ENCODE measurements at places on chromosomes 16 and 17.

DNA sequence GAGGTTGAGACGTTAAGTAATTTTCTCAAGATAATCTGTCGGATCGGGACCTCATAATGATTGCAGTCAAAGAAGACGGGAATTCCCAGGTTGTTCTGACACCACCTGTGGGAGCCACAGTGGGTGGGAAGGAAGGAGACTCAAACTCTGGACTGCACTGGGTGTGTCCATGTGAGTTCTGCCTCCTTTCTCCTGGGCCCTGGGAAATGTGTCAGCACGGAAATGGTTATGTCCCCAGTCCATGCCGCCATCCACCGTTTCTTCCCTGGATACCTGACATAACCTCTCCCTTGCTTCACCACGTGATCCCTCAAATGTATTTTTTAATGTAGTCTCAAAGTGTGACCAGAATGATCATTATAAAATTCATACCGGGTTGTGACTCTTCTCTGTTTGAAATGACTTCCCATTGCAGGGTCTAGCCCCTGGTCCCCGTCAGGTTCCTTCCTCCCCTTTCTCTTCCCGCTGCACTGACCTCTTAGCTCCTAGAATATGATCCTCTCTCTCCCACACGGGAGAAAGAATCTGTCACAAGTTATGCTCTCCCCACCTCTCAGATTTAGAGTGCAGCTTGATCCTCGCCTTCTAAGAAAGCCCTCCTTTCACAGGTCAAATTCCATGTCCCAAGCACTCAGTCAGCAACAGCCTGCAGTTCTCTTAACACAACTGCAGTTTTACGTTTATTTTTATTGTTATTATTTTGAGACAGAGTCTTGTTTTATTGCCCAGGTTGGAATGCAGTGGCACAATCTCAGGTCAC lies 820.0 kb upstream of the EEF2KMT start:
- DNase-seq: no peak

DNA sequence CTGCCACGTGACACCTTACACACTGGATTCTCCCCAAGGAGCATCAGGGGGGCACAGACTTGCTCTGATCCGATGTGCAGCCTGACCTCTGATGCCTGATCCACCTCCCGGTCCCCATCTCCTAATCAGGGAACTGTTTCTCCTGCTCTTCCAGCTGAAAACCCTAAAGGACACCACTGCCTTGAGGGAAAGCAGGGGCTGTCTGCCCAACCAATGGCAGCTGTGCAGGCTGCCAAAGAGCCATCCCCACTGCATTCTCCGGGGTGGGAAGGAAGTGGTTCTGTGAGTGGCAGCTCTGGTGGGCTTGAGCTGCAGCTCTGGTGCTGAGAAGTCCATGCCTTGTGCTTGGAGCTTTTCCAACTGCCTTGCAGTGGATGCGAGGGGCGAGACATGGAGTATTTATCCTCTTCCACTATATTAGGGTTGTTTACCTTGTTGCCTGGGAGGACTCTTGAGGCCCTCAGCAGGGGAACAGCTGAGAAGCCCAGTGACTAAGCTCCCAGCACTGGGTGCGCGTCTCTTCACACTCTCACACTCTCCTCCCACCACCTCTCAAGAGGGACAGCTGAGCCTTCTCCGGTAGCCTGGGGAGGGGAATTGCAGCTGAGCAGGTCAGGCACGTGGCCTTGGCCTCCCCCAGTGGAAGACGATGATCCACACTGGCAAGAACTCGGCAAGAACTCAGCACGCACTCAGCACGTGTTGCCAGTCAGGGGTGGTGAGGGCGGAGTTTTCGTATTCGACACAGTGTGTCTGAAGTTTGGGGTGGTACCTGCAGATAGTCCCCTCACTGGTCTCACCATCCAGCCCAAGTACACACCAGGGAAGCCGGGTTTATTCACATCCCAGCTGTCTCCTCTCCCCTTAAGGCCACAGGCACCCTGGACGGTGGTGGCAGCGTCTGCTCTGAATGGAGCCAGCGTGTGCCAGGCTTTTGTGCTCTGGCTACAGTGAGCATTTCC lies 21.1 kb upstream of the SPATA32 start:
- no peak for DNase-seq

DNA sequence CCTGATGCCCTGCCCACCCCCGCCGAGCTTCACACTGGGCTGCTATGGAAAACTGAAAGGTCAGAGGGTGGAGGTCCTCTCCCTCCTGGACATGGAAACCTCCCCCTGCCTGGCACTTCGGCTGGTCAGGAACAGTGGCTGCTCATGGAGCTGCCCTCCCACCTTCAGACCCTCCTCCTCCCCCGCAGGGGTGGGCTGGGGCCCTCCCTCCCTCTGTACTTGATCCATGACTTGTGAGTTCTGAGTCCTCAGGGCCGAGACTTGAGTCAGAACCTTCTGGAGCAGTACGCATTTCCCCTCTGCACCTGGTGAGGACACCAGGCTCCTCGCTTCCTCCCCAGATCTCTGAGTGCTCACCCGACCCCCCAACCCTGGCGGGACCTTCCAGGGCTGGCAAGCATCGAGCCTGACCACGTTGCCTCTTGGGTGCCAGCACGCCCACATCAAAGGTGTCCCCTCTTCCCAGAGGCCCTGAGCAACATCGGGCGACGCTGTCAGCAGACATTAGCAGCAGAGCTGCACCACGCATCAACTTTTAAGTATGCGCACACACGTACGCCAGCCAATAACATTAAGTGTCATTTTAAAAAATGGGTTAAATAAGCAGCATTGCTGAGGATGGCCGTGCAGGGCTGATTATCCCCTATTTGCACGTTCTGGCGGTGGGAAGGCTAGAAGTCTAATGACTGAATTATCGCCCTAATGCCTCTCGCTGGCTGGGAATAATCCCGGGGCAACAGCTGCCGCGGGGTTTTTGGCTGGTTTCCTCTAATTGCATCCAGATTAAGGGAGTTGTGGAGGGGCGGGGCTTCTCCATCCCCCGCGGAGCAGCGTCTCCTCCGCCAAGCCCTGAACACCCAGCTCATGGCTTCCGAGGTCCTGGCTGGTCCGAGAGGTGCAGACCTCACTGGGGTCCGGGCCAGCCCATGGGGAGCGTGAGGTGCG lies 98.0 kb downstream of the TBC1D16 start:
- DNase-seq: no peak

GRCh38 chr17:45040459-45040858 lies 11.0 kb downstream of the DCAKD start:
- no peak for DNase-seq

- DNase-seq: no peak
These were observed 2.5 kb upstream of the ZNF423 start for GRCh38 chr16:49858200-49859124.
